ENCODE measurements at places on chromosomes 16 and 17.

DNA sequence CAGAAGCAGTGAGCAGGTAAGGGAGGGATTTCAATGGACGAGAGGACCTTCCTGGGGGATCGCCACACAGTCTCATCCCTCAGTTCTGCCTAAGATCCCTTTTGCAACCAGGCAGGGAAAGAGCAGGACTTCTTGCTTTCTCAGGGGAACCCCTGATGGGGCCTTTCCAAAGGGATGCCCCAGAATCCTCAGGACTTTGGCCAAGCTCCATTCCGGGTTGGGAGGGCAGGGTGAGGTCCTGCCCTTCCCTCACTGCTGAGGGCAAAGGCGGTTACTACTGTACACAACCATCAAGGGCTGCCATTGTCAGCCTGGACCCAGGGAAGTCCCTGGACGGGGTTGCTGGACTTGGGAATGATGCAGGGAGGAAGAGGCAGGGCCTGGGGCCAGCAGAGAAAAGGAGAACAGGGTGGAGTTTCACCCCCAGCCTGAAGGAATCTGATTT, 9.7 kb downstream of the PRR29 start:
- DNase-seq = no peak

DNA sequence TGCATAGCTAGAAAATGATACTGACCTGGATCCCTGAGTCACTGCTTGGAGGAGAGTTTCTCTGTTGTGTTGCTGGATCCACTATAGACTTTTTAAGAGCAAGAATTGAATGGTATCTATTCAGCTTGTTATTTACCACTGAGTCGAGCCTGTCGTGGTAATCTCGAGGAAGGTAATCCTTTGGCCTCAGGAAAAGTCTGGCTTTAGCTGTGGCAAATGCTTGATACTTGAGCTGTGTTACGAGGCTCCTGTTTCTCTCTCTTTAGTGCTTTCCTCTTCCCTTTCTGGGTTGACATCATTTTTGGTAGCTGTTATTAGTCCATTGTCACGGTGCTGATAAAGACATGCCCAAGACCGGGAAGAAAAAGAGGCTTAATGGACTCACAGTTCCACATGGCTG, 314.3 kb downstream of the SNX29 start:
- no peak for DNase-seq

DNA sequence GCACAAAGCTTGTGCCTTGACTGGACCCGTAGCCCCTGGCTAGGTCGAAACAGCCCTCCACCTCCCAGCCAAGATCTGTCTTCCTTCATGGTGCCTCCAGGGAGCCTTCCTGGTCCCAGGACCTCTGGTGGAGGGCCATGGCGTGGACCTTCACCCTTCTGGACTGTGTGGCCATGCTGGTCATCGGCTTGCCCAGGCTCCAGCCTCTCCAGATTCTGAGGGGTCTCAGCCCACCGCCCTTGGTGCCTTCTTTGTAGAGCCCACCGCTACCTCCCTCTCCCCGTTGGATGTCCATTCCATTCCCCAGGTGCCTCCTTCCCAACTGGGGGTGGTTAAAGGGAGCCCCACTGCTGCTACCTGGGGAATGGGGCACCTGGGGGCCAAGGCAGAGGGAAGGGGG, 3.5 kb downstream of the CTRL start:
- no peak for DNase-seq

GRCh38 chr17:6713918-6714271, 726 bp upstream of the SLC13A5 start:
- DNase-seq = no peak

DNA sequence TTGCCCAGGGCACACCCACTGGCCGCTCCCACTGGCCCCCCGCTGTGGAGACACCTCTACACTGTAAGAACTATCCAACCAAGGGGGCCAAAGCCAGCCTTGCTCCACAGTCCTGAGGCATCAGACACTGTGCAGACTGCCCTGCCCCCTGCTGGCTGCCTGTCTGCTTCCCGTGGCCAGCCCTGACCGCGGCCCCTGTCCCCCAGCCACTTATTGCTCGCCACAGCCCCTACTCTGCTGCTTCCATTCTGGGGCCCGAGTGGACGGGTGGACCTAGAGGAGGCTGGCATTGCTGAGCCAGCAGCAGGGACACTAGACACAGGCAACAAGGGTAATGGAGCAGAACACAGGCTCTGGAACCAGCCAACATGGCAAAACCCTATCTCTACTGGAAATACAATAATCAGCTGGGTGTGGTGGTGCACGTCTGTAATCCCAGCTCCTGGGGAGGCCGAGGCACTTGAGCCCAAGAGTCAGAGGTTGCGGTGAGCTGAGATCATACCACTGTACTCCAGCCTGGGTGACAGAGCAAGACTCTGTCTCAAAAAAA, 19.7 kb upstream of the LRRC37A3 start:
- DNase-seq = peak; percentile 23

- DNase-seq = no peak
These were observed 17.1 kb downstream of the ITGB4 start for GRCh38 chr17:75738218-75738802.

DNA sequence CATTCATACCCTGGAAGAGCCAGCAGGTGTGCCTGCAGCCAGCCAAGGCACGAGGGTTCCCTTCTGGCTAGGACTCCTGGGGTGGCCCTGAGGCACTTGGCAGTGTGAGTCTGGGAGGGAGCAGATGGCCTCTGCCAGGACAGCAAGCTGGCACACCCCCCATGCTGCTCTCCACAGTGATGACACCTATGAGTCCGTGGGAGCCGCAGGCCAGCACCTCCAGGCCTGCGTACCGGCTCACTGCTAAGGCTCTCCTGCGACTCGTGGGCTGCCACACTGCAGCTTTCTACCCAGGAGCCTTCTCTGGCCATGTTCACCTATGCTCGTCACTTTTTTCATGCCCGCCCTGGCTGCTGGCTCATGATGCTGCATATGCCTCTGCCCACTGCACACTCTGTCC, 68.1 kb downstream of the NDEL1 start:
- DNase-seq = no peak

Data from stimulated activated CD8-positive, alpha-beta memory T cell treated with anti-CD3 and anti-CD28 coated beads, Interleukin-4, amount 100 ng/mL, for 1 hour (primary cell).